ENCODE measurements at places on chromosomes 11 and 22.

- DNase-seq = no peak
Measured at GRCh38 chr11:116126562-116126961, 622.3 kb upstream of the CADM1 start.

- DNase-seq = no peak
Measured at GRCh38 chr22:18136563-18137320, 13.2 kb upstream of the USP18 start.

- DNase-seq = no peak
Measured at GRCh38 chr11:119816660-119817059, 87.7 kb upstream of the NECTIN1 start.

GRCh38 chr11:119436711-119437110, 13.7 kb upstream of the THY1 start:
- DNase-seq = no peak

- no peak for DNase-seq
Measured at GRCh38 chr11:92628401-92629292, 340.8 kb upstream of the MTNR1B start.

GRCh38 chr11:71935338-71935925, 6.6 kb downstream of the RNF121 start:
- no peak for DNase-seq

- DNase-seq = no peak
Measured at GRCh38 chr11:29616611-29617010, 400.2 kb downstream of the KCNA4 start.

DNA sequence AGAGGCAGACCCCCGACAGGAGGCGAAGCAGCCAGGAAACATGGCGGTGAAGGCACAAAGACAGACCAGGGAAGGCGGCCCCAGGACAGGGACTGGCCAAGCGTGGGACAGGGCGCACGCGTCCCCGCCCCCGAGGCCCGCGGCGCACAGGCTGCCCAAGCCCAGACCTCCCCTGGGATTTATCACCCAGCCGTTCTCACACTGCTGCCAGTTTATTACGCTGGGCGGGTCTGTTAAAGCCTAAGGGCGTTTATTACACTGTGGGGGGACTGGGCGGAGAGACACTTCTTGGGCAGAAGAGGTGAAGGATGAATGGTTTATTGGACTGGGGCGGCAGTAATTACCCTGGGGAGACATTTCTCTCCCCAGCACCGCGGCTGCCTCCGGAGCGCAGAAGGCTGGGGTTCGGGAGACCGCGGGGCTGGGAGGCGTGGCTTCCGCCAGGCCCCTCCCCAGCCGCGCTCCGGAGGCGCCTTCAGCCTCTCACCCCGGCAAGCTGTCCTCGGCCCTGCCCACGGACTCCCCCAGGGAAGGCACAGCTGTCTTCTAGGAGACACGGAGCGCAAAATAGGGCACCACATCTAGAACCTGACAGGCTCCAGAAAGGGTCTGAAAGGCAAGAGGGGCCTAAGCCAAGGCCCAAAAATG, 47.1 kb downstream of the SLC22A12 start:
- DNase-seq = no peak

GRCh38 chr22:29907753-29908515, 25.0 kb downstream of the MTMR3 start:
- peak; percentile 32 for DNase-seq

- peak; percentile 81 for DNase-seq
Measured at GRCh38 chr11:727859-728748, 19.2 kb upstream of the TALDO1 start.

GRCh38 chr11:13781153-13781552, 112.7 kb downstream of the FAR1 start:
- DNase-seq = no peak

GRCh38 chr22:44248926-44249325, 63.8 kb downstream of the SHISAL1 start:
- DNase-seq = no peak

DNA sequence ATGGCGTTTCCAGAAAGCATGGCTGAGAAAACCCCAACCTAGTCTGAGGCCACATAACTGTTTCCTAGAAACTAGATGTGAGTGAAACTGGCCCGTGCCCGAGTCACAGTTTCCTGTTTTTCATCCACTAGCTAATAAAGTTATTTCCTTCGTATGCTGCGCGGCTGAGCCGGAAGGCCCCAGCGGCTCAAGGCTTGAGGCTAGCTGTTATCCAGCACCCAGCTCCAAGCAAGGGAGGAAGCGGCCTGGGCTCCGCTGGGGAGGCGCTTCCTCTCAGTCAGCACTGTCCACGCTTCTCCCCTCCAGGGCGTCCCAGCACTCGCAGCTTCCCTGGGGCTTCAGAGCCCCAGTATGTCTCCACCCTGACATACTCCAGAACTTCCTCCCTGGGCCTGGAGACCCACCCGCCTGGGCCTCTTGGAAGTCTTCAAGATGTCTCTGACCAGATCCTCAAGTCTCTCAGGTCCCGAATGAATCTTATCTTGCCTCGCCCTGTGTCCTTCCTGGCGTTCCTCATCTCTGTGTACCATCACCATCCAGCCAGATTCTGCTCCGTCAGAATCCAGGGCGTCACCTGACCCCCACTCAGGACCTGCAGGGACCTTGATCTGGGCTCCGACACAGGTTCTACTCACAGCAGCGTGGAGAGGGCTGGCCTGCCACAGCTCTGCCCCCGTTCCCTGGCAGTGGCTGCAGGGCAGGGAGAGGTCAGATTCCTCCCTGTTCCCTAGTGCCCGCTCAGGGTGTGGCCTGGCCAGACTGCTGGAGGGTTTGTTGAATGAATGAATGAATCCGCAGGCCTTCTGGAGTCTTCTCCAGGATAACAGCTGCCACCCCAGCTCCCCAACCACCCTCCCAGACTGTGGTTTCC, 81.9 kb downstream of the LRRC32 start:
- DNase-seq = peak; percentile 60

- no peak for DNase-seq
Measured at GRCh38 chr11:65646288-65646957, 8.5 kb downstream of the SIPA1 start.

- no peak for DNase-seq
Measured at GRCh38 chr11:71322192-71322735, 69.9 kb upstream of the SHANK2 start.

GRCh38 chr22:27507935-27508526, 293.5 kb downstream of the MN1 start:
- no peak for DNase-seq

- DNase-seq = no peak
Measured at GRCh38 chr22:46609724-46610201, 10.4 kb upstream of the GRAMD4 start.

- no peak for DNase-seq
Measured at GRCh38 chr11:122741613-122742300, 86.2 kb downstream of the UBASH3B start.

DNA sequence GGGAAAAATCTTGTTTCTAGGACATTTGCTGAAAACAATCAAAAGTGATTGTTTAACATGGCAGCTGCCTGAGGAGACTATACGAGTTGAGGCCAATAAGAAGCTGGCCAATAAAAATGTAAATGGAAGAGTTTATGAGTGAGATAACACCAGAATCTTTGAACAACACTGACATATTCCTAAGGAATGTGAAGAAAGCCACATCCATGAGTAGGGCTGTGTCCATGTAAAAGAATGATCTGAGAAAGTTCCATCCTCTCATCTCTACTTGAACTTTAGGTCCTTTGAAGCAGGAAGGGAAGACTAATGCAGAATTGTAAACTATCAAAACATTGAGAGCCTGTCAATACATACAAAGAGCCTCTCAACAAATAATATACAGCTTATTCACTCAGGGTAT, 6.9 kb upstream of the CHORDC1 start:
- no peak for DNase-seq

DNA sequence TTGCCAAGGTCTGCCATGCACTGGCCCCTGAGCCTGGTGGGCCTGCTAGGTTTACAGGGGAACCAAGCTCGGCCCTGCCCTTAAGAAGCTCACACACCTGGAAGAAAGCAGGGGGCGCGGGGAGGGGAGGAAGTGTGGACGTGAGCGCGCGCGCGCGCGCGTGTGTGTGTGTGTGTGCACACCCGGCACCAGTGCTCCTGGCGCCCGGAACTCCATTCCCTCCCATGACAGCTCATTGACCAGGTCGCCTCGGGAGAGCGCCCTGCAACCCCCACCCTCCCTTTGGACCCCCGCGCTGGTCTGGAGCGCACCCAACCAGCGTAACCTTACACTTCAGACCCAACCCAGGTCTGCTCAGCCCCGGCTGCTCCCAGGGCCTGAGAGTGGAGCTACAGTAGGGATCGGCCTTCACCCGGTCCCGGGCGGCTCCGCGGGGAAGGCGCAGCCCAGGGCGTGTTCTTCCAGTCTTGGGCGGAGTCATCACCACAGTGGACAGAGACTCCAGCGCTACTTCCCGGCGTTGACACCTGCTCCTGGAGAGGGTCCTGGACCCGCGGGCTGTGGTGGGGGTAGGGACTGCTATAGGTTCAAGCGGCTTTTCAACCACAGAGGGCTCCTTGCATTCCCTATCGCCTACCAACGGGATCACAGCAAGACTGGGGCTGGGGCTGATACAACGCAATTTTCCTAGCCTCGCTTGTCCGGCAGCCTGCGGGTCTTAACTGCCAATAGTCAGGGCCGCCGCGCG, 1.5 kb downstream of the GALNT18 start:
- DNase-seq = no peak

- no peak for DNase-seq
Measured at GRCh38 chr11:101584129-101584515, 315 bp upstream of the TRPC6 start.

- DNase-seq = no peak
Measured at GRCh38 chr11:79060081-79060953, 380.5 kb downstream of the TENM4 start.

DNA sequence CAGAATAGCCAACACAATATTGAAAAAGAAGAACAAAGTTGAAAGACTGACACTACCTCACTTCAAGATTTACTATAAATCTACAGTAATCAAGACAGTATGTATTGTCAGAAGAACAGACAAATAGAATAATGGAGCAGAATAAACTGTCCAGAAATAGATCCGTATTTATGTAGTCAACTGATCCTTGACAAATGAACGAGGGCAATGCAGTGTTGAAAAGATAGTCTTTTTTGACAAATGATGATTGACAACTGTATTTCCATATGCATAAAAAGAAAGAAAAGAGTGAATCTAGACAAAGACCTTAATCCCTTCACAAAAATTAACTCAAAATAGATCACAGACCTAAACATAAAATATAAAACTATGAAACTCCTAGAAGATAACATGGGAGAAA, 767.1 kb downstream of the KCNA4 start:
- DNase-seq = no peak
